ENCODE measurements at places on chromosomes 3 and 15. TPM values are rescaled to one million over a fixed set of nuclear protein-coding genes. Genes with fewer than 3 reads are reported as not detected.

The PLCD1 gene
- 18.9 TPM for total RNA-seq

The RLBP1 gene
- total RNA-seq, result under 0.01 TPM

The RASGRF1 gene
- 1.7 TPM for total RNA-seq

The CFAP20DC gene
- total RNA-seq, result 6.2 TPM

The AAGAB gene
- total RNA-seq, result 45.3 TPM

The MYL3 gene
- total RNA-seq, result not detected

The LMCD1 gene
- total RNA-seq, result 16.0 TPM

The PTX3 gene
- total RNA-seq, result 3.6 TPM

The POC1A gene
- 7.9 TPM for total RNA-seq

Measured in melanocyte of skin (primary cell).